ENCODE measurements at places on chromosomes 3 and 15.

DNA sequence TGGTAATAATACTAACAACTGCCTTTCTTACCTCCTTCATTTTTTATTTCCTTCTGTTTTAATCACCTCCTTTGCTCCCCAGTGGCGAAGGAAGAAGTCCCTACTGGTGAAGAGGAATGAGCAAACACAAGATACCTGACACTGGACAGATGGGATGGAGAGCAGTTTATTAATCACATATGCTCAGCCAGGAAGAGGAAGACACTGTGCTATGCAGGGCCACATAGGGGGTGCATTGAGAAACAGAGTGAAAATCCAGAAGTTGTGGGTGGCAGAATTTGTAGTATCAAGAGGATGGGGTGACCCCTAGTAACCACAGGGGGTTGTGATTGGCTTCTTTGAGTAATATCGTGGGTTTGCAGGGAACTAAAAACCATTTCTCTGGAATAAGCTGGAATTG, 1041.9 kb downstream of the OTOL1 start:
- no peak for DNase-seq

GRCh38 chr3:33441225-33441976, 1.2 kb upstream of the UBP1 start:
- DNase-seq, result no peak

- no peak for DNase-seq
Measured at GRCh38 chr15:99845009-99845408, 111.8 kb upstream of the LYSMD4 start.

GRCh38 chr15:34182942-34183341, 27.0 kb downstream of the KATNBL1 start:
- no peak for DNase-seq

DNA sequence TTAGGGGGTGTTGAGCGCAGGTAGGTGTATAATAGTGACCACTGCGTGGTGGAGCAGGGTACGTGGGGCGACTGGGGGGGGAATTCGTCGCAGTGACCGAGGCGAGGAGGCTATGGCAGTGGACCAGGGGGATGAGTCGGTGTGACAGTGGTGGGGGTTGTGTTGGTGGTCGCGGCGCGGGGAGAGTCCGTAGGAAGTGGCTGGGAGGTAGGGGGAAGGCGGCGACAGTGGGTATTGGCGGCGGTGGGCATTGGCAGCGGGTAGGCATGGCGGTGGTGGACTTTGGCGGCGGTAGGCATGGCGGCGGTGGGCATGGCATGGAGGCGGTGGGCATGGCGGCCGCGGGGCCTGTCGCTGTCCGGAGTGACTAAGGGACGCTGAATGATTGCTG, 739 bp downstream of the SNRPN start:
- no peak for DNase-seq

GRCh38 chr3:197248341-197248740, 50.1 kb downstream of the DLG1 start:
- DNase-seq, result no peak

DNA sequence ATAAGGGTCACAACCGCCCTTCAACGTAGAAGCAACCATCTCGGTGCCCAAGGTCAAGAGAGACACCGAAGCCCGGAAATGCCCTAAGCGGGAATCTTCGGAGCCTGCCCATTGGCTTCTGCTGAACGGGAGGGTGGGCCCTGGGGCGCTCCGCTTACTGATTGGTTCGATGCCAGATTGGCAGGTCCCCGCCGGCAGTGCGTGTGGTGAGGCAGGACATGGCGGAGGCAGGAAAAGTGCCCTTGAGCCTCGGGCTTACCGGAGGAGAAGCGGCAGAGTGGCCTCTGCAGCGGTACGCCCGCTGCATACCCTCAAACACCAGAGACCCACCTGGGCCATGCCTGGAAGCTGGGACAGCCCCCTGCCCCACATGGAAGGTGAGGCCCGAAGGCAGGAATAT, at the start of gene REC114:
Gene REC114, plus strand, starts transcription at position 197 of the 400 bp plus-strand sequence. Its CDS starts 22 bp downstream, at position 219.
- DNase-seq, result no peak

- no peak for DNase-seq
Measured at GRCh38 chr3:66463730-66464511, 36.9 kb downstream of the LRIG1 start.

DNA sequence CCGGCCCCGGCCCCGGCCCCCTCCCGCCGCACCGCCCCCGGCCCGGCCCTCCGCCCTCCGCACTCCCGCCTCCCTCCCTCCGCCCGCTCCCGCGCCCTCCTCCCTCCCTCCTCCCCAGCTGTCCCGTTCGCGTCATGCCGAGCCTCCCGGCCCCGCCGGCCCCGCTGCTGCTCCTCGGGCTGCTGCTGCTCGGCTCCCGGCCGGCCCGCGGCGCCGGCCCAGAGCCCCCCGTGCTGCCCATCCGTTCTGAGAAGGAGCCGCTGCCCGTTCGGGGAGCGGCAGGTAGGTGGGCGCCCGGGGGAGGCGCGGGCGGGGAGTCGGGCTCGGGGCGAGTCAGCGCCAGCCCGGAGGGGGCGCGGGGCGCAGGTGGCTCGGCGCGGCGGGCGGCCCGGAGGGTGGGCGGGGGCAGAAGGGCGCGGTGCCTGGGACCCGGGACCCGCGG, 352 bp downstream of the CHRD start:
- no peak for DNase-seq

DNA sequence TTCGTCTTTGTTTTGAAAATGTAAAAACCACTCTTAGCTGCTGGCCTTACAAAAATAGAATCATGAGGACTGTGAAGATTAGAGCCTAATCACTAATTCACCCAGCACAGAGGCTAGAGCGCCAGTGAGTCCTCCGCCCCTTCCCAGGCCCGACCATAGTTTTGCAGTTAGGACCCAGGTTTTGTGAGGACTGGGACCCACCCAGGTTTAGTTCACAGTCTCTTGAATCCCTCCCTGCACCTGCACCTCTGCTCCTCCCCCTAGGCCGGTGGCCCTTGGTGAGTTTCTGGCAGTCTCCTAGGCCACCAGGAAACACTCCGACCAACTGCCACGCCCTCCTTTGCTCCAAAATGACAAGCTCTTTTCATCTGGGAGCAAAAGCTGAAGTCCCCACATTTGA, 136.0 kb upstream of the CCDC54 start:
- peak; percentile 4 for DNase-seq

GRCh38 chr15:29446480-29446879, 176.9 kb upstream of the NSMCE3 start:
- DNase-seq, result no peak

DNA sequence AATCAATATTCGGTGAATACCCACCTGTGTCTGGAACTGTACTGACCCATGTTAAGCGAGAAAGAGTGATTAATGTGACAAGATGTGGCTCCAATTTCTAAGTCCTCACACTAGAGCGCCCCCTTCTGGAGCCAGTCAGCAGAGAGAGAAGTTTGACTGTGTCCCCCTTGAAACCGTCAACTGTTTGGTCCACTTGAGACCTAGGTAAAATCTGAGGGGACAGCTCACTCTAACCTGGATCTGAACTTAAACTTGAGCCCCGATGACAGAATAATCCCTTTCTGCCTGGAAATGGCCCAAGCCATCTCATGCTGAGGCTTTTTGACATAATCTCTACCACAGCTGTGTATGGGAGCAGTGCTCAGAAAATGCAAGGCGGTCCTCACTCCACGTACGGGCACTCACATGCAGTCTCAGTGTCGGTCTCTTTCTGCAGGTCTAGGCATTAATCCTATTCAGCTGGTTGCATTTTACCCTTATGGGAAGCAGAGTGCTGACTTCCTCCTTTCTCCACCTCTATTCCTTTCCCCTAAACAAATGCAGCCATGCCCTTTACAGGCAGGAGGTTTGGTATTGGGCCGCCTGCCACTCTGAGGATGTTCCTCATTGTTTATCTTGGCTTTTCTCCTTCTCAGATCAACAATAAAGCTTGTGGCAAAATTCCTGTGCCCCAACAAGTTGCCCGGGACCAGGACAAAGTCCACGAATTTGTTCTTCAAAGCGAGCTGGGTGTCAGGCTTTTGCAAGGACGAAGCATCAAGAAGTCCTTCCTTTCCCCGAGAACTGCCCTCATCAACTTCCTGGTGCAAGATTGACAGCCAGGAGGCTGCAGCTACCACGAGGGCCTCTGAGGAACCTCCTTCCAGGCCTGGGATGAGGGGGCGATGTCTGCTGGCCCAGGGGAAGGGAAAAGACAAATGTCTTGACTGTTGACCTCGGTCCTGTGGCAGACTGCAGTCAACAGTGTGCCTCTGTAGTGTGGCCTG, 47.5 kb upstream of the LIMD1 start:
- DNase-seq, result no peak

- no peak for DNase-seq
Measured at GRCh38 chr3:154023148-154023547, 98.0 kb upstream of the ARHGEF26 start.

Measured in NCI-H1930 (cell line).